ENCODE measurements at places on chromosomes 4 and X.

DNA sequence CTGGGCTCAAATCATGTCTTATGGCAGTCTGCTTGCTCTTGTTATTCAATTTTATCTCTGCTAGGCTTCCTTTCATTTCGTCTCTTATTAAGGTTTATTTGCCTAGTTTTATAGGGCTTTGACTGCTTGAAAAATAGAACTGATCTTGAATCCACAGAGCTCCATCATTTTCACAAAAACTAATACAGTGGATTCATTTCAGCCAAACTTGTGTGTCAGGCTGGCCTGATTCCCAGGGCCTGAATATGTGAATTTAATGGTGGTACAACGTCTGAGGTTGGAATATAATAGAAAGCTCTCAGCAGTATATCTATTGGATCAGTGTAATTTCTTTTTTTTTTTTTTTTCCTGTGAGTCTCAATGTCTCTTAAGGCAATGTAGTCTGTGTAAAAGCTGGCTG lies 123.3 kb downstream of the POU4F2 start:
- DNase-seq, result no peak

DNA sequence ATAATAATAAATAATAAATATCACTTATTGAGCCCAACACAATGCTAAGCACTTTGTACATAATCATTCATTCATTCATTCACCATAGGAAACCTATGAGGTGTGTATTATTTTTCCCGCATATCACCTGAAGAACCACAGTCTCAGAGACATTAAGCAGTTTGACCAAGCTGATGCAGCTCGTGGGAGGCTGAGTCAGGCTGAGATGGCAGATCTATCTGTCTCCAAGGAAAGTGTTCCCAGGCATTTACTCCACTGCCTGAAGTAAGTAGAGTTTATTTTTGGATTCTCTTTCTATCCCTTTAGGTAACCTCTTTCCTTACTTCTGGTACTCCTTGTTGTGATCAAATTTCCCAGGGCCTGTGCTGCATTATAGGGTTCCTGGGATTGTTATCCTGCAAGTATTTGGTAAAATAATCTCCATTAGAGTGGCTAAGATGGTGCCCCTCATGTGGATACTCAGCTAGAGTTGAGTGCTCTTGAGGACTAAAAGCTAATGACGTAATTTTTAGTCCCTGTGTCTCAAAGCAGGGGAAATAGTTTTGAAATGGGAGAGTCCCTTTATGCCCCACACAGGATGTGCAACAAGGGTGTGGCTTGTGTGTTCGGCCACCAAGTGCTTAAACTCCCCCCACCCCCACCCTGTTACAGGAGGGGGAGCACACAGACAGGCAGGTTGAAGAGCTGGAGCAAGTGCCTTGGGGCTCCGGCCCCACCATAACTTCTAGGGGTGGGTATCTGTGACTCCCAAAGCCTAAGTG lies 467.0 kb downstream of the STIM2 start:
- DNase-seq, result no peak

DNA sequence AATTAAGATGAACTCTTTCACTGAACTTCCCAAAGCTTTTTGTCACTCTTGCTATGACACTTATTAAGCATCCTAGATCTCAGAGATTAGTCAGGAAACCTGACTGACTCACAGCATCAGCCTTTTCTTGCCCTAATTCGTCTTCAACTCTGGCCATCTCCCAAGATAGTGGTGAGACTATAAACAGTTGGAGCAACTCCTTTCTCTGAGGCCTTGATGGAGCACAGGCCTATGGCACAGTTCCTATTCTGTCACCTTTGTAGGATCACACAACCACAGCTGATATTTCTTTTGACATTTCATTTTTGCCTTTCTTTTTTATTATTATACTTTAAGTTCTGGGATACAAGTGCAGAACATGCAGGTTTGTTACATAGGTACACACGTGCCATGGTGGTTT lies 217.6 kb downstream of the PRR32 start:
- no peak for DNase-seq

DNA sequence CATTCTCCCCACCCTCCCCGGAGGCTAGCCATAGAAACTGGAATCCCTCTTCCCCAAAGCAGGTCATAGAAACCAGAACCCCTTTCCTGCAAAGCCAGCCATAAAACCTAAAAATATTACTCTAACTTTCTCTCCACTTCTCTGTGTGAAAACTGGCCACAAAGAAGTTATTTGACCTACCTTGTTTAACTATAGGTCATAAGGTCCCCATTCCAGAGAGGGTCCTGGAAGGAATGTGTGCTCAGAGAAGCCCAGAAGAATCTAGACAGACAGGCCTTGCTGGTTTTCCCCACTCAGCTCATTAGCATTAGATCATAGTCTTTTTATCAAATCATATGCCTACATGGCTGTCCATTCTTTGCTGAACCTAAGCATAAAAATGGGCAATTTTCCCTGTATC lies 52.8 kb upstream of the TEX13A start:
- DNase-seq, result no peak

- no peak for DNase-seq
Observed at GRCh38 chrX:53128097-53128749, 34.3 kb downstream of the KANTR start.

- no peak for DNase-seq
Observed at GRCh38 chrX:105837232-105837631, 14.9 kb downstream of the NRK start.

DNA sequence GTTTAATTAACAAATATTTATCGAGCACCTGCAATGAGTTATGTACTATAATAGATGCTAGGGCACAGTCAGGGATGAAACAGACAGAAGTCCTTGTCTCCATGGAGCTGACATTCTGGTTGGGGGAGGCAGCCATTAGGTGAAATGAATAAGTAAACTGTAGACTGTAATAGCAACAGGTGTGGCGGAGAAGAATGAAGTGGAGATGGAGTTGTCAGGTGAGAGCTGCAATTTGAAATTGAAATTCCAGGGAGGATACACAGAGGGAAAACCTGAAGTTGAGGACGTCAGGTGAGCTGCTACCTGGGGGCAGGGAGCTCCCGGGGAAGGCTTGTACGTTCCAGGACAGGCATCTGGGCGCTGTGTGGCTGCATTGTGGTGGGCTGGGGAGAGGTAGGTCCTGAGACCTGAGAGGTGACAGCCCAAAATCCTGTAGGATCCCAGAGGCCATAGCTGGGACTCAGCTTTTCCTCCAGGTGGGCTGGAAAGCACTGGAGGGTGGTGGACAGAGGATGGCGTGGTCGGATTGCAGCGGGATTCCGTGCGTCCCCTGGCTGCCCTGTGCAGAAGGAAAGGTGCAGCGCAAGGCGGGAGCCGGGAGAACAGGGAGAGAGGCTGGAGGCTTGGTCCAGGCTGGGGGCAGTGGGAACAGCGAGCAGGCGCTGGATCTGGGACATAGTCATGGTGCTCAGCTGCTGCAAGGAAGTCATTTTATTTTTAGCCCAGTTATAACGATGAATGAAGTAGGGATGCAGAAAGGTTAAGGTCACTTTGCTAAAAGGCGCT lies 24.8 kb downstream of the CYTL1 start:
- no peak for DNase-seq

DNA sequence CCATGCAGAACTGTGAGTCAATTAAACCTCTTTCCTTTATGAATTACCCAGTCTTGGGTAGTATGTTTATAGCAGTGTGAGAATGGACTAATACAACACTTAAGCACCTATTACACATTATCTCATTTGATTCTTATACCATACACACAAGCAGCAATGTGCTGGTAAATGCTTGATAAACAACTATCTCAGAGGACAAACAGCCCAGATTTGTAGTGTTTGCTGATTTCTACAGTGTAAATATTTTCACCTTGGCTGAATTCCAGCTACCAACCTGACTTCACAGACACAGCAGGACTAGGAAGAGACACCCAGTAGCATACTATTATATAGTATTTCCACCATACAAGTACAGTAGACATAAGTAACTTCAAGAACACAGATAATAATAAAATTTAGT lies 406.5 kb upstream of the CNKSR2 start:
- DNase-seq, result no peak

- DNase-seq, result peak; percentile 37
Observed at GRCh38 chr4:128675083-128675482, 134.4 kb upstream of the JADE1 start.

- DNase-seq, result no peak
Observed at GRCh38 chr4:72352711-72353110, 216.3 kb downstream of the ADAMTS3 start.

GRCh38 chr4:10963958-10964703 lies 279.6 kb upstream of the CLNK start:
- DNase-seq, result no peak

DNA sequence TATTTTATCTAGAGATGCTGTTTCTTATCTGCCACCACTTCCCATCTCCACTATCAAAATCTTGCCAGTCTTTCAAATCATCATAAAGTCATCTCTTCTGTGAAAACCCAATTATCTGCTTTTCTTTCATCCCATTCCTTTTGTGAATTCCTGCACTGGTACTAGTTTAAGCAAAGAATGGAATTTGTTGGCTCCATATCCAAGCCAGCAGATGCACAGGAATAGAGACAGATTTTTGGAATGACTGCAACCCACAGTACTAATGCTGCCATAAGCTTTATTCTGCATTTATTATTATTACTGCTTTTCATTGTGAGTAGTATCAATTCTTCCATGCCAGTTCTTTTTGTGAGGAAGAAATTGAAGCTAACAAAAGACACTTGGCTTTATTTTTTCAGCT lies 616.7 kb downstream of the RAPGEF2 start:
- DNase-seq, result no peak

GRCh38 chr4:18021470-18021719 lies 160 bp downstream of the LCORL start:
- DNase-seq, result no peak

DNA sequence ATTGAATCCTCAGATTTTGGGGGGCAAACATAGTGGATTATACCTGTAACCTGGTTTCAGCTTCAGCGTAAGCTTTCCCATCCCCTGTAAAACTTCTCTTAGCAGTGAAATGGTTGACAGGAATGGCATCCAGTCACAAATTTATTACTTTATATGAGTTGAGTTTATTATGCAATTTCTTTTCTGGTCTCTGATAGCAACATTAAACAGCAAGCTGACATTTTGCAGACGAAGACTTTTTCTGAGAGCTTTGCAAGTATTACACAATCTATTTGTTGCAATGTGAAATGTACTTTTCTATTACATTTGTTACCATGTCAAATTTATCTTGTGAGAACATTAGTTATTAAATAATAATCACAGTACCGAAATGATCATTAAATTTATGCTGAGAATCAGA lies 60.6 kb downstream of the GSPT2 start:
- DNase-seq, result no peak

- DNase-seq, result no peak
Observed at GRCh38 chrX:49277535-49277830, 7.9 kb downstream of the PPP1R3F start.
